ENCODE measurements at places on chromosomes 2 and 18.

DNA sequence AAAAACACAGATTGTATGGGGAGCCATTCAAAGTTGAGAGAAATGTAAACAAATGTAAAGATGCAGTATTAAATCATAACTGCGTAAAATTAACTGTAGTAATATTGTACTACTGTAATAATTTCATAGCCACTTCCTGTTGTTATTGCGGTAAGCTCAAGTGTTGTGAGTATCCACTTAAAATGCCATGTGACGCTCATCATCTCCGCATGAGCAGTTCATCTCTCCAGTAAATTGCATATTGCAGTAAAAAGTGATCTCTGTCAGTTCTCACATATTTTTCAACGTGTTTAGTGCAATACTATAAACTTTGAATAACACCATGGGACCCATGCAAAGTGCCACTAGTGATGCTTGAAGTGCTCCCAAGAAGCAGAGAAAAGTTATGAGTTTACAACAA is 41.8 kb upstream of the SP3 start:
- no peak for DNase-seq

DNA sequence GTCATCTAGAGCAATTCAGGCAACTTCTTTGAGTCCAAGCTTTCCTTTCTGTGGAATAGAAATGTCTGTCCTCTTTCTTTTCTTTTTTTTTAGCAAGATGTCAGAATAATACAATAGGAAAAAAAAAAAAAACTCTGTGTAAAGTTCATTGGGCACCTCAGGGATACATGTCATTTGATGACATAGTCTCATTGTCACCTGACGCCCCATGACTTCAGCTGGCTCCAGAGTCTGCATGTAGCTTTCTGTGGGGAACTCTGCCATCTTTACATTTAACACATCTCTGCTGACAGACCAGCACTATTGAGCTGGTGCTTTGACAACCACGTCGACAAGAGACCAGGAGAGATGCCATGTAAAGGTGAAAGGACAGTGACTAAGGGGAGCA is 172.5 kb upstream of the KLF7 start:
- no peak for DNase-seq

DNA sequence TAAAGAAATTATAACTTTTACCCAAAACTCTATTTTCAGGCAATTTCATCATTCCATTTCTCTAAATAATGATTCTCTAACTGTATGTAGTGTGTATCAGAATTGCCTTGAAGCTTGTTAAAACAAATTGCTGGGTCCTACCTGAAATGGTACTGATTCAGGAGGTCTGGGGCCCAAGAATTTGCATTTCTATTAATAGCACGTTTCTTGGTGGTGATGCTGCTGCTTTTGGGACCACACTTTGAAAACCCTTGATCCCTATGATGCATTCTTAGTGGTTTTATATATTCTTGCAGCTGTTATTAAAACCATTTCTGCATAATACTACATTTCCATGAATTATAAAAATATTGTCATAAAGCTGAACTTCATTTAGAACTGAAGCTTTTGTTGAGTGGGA is 140.7 kb downstream of the NCK2 start:
- DNase-seq = no peak

DNA sequence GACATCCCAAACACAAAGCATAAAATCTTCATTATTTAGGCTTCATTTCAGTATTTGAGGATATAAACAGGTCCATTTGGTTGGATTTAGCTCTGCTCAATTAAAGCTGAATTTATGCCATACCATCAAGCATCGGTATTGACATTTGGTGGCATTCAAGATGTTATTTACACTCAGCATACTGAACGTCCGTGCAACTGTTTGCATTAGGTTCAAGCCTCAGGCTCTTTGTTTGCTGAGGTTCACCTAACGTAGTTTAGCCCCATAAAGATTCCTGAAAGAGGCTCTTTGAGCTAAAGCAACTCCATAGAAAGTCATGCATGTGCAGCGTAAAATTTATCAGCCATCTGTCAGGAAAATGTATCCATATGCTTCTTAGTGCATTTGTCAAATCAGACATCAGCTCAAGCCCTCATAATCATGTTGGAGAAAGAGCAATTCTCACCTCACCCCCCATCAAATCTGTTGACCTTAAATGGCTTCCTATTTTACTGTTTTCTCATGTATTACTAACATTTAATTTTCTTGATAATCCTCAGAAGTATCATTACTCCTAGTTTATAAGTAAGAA is 366.9 kb downstream of the EPHA4 start:
- DNase-seq = no peak

DNA sequence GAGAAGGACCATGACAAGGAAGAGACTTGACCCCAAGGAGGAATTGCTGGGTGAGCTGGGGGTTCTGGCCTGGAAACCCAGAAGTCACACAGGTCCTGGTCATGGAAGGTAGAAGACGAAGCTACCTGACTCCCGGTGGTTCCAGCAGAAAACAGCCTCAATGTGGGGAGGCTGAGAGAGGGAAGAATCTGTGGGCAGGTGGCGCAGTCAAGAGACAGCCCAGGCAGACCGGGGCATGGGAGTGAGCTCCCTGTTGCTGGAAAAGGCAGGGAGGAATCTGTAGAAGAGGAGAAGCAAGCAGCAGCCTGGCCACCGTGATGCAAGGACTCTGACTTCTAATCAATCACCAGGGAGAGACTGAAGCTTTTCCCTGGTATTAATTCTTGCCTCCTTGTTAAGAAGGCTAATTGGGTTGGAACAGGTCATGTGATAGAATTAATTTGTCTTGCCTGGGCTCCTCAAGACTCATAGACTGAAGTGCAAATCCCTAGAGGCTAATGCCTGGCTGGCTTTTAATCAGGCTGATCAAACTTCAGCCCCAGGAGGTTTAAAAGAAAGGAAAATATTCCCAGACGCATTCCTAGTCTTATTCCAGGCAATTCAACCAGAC is 30.1 kb downstream of the CNGA3 start:
- DNase-seq = no peak

DNA sequence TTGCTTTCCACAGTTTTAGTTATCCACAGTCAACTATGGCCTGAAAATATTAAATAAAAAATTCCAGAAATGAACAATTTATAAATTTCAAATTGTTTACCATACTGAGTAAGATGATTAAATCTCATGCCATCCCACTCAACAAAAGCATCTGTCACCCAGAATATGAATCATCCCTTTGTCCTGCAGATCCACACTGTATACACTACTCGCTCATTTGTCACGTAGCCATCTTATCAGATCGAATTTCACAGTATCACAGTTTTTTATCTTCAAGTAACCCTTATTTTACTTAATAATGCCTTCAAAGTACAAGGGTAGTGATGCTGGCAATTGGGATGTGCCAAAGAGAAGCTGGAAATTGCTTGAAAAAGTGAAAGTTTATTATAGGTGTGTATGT is 291.8 kb upstream of the LRATD1 start:
- DNase-seq = no peak

GRCh38 chr2:46970334-46971288 is 55.0 kb upstream of the MCFD2 start:
- DNase-seq = no peak

DNA sequence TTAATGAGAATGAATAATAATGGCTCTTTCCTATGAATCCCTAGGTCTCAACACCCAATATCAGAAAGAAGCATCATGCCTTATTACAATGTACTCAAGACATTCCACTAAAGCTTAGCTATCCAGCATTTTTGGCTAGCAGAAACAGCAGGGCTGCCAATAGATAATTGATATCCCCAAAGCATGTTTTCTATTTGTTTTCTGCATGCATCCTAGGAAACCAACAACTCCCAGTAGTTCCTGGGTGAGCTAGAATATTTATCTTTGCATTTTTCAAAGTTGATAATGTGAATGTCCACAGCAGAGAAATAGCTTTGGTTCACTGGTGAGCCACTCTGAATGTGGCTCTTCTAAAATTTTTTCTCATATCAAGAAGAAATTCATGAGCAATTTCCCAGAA is 5.8 kb upstream of the ANTXR1 start:
- no peak for DNase-seq

- no peak for DNase-seq
Observed at GRCh38 chr18:3863593-3863992, 413.6 kb downstream of the TGIF1 start.

DNA sequence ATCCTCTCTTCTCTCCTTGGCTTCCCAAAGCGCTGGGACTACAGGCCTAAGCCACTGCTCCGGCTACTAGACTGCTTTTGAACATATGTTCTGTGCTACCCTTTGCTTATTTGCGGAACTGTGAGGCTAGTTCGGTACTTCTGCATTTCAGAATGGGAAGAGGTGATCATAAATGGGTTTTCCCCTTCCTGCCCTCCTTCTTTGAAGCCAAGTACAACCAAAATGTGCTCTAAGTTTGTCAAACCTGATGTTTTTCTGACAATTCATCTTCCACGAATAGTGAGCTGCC is 1.7 kb upstream of the ESCO1 start:
- peak; percentile 67 for DNase-seq

- DNase-seq = no peak
Observed at GRCh38 chr2:120637847-120638246, 97.8 kb upstream of the GLI2 start.

DNA sequence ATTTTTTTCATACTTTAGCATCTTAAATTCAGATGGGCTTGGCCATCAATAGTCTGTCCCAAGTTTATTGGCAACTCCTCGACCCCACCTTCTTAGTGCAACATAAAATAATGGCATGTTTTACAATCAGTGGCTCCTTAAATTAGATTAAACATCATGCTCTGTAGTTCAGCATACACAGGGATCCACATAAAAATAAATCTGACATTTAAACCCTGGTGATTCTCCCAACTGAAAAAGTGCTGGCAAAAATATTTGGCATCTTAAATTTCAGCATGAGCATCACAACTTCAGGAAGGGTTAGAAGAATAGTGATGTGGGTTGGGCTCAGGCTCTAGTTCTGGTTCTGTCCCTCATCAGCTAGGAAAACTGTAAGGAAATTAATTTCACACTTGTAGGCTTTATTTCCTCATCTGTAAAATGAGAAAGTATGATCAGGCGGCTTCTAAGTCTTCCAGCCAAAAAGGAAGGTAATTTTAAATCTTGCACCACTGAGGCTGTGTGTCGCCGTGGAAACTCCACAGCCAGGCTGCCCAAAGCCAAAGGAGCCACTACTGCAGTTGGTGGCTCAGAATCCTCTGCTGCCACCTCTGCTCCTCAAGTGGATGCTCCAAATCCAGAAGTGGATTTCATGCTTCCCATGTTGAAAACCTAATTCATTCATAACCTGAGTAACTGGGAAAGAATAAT is 17.6 kb upstream of the EPG5 start:
- no peak for DNase-seq

DNA sequence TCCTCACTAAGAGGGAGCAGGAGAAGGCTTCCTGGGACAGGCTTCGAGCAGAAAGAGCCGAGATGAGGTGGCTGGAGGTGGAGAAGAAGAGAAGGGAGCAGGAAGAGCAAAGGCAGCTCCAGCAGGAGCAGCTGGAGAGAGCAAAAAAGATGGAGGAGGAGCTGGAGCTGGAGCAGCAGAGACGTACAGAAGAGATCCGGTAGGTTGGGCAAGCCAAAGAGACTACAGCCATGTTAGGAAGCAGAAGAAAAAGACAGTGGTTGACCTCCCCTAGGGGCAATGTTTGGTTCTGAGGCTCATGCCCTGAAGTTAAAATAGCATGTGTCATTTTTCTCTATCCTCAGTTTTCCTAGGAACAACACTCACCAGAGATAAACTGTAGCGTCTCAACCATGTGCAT is 45.1 kb downstream of the SUMO1 start:
- no peak for DNase-seq

GRCh38 chr2:15636972-15637785 is 45.5 kb downstream of the DDX1 start:
- DNase-seq = peak; percentile 69

DNA sequence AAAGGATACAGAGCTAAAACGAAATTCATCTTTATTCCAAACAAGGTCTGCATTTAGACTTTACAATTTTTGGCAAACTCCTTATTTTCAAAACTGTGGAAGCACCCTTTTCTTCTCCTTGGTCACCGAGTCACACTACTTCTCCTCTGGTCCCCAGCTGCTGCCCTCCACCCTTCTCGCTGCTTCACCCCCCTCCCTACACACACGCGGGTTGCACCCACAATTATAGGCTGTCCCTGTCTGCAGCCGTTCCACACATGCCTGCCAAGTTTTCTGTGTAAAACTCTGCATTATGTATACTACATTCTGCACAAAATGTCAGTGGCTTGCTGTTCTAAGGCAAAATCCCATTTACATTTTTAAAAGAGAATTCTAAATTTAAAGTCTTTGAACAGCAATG is 63.5 kb downstream of the PTPN2 start:
- no peak for DNase-seq

- no peak for DNase-seq
Observed at GRCh38 chr2:177598326-177599138, 206.0 kb downstream of the AGPS start.

DNA sequence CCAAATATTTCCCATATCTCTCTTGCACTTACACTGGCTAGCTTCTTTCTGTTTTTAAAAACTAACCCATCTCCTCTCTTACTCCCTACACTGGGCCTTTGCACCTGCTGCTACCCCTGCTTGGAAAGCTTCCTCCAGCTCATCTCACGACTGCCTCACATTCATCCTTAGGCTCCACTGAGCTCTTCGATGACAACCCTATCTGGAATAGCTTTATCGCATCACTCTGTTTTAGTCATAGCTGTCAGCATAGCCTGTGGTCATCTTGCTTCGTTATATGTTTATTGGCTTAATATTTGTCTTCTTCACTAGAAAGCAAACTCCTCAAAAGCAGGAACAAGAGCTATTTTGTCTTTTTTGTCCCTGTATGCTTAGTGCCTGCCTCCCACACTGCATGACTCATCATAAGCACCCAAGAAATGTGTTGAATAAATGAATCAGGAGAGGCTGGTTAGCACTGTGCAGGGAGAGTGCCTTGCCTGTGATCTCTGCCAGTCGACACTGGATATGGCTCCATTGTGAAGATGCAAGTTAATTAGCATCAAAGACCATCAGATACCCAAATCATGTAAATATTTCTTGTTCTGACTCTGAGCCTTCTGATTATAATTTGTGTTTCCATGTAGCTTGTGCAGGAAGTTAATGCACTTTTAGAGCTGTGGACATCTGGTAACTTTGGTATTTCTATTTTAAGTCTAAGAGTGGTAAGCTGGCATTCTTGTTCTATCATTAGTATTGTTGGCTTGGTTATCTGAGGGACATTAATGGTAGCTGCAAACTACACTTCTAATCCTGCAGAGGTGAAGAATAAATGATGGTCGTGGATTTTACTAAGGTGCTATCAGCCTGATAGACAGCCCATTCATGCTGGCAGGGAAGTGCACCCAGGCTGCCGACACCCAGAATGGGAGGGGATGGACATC is 10.3 kb upstream of the DYTN start:
- DNase-seq = no peak

DNA sequence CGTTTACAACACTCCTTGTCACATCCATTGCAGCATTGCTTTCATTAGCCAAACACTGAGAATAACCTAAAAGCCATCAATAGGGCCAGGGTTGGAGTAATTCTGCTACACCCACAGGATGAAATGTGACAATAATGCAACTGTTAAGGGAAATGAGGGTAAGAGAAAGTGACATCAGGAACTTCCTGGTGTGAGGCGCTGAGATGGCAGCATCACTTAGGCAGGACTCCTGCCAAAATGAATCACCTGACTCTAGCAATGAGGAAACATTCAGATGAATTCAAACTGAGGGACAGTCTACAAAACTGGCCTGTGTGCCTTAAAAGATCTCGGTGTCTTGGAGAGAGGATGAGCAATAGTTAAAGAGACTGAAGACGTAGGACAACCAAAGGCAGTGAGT is 115.6 kb upstream of the AGAP1 start:
- no peak for DNase-seq

- no peak for DNase-seq
Observed at GRCh38 chr2:45843136-45843535, 191.7 kb downstream of the PRKCE start.

GRCh38 chr2:62654423-62654791 is 51.1 kb upstream of the EHBP1 start:
- no peak for DNase-seq

GRCh38 chr2:42513252-42513918 is 19.6 kb upstream of the KCNG3 start:
- DNase-seq = no peak

All from hematopoietic multipotent progenitor cell (in vitro differentiated cells).